ENCODE measurements at places on chromosomes 12 and 14. TPM values are rescaled to one million over a fixed set of nuclear protein-coding genes. Genes with fewer than 3 reads are reported as not detected.

- no peak for DNase-seq
Measured at GRCh38 chr14:85731186-85731585, 201.2 kb downstream of the FLRT2 start.

- no peak for DNase-seq
Measured at GRCh38 chr12:62335796-62336195, 75.6 kb downstream of the USP15 start.

The FGF6 gene
- polyA plus RNA-seq, result not detected

- DNase-seq, result no peak
Measured at GRCh38 chr12:95774311-95775045, 16.1 kb downstream of the NTN4 start.

The KLHL33 gene
- polyA plus RNA-seq, result 0.50 TPM

GRCh38 chr12:75781532-75782046 lies 250.0 kb downstream of the PHLDA1 start:
- DNase-seq, result no peak

GRCh38 chr14:54350203-54350602 lies 46.6 kb upstream of the CDKN3 start:
- DNase-seq, result no peak

GRCh38 chr14:58954901-58955861 lies 233.3 kb upstream of the DAAM1 start:
- no peak for DNase-seq

- DNase-seq, result no peak
Measured at GRCh38 chr12:59158066-59158465, 237.8 kb upstream of the LRIG3 start.

The RAB15 gene
- polyA plus RNA-seq, result 19.3 TPM

GRCh38 chr12:65279369-65280112 lies 1.1 kb downstream of the MSRB3 start:
- DNase-seq, result no peak

The DEGS2 gene
- 10.8 TPM for polyA plus RNA-seq

DNA sequence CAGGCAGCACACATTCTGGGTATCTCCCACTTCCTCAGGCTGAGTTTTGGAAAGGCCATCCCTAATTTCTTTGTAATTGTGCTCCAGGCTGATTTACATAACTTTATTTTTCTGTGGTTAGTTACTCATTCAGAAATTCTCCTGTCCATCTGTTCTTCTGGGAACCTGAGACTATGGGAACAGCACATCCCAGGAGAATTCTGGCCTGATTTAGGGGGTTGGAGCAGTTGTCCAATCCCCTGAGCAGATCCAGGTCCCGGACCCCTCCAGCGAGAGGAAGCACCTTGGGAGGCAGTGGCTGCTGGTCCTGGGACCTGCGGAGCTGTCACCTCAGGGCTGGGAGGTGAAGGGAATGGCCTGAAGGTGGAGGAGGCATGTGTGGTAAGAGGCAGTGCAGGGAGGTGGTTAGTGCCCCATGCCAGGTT lies 40.4 kb downstream of the TSPAN9 start:
- no peak for DNase-seq

DNA sequence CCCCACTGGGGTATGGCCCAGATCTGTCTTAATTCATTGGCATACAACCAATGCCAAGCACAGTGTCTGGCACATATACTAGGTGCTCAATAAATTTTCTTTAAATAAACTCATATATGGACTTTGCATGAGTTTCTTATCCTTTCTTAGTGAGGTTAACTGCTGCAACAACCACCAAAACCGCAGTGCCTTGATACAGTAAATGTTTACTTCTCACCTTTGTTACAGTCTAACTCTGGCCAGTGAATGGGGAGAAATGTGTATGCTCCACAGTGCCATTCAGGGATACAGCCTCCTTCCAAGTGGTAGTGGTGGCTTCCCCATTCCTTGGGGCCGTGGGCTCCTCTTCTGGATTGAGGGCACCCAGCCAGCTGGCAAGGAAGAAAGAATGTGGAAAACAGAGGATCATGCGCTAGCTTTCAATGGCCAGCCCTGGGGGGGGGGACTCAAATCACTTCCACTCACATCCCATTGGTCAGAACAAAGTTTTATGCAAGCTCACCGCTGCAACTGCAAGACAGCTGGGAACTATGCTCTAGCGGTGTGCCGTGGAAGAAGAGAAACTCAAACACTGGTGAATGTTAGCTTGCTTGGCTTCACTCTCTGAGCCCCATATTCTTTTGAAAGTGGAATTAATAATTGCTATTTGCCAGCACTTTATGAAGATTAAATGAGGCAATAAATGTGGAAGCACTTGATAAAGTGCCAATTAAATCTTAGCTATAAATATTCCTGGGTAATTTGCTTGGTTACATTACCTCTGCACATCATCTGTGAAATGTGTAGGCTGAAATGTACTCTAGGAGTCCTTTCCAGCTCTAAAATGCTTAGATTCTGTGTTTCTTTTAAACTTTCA lies 51.0 kb upstream of the SOCS2 start:
- DNase-seq, result no peak

The ACRBP gene
- polyA plus RNA-seq, result 4.7 TPM

The TMCC3 gene
- polyA plus RNA-seq, result 43.2 TPM

GRCh38 chr14:92323916-92324818 lies 1.2 kb downstream of the SLC24A4 start:
- no peak for DNase-seq

DNA sequence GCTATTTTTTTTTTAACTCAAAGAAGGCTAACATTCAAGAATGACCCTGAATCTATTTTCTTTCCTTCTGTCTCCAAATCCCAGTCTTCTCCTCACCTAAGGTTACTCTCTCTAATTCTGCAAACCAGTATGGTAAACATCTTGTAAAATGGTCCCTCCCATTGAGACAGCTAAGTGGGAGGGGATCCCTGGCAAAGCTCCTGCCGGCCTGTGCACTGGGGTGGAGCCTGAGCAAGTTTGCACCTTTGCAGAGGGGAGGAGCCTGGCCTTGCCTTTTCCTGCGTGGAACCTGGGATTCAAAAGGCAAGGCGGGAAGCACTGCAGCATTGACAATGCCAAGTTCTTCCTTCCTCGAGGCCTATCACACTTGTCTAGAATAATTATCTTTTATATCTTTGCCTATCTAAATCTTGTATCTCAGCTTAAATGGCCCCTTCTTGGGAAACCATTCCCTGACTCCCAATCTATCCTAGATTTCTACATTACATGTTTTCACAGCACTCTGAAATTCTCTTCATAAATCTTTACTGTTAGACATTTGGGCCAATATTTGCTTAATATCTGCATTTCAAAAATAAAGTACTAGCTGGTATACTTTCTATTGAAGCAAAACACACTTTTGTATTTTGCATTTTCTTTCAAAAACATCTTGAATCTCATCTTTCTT lies 83.0 kb downstream of the EPS8 start:
- no peak for DNase-seq

GRCh38 chr12:101436136-101436535 lies 28.6 kb upstream of the ARL1 start:
- peak; percentile 4 for DNase-seq

GRCh38 chr14:34223373-34224148 lies 238.5 kb downstream of the SPTSSA start:
- DNase-seq, result no peak

- no peak for DNase-seq
Measured at GRCh38 chr14:100449225-100449987, 126.3 kb downstream of the SLC25A47 start.

- no peak for DNase-seq
Measured at GRCh38 chr12:109259545-109259895, 49.6 kb downstream of the FOXN4 start.

GRCh38 chr12:94143438-94143837 lies 4.9 kb upstream of the PLXNC1 start:
- DNase-seq, result no peak

DNA sequence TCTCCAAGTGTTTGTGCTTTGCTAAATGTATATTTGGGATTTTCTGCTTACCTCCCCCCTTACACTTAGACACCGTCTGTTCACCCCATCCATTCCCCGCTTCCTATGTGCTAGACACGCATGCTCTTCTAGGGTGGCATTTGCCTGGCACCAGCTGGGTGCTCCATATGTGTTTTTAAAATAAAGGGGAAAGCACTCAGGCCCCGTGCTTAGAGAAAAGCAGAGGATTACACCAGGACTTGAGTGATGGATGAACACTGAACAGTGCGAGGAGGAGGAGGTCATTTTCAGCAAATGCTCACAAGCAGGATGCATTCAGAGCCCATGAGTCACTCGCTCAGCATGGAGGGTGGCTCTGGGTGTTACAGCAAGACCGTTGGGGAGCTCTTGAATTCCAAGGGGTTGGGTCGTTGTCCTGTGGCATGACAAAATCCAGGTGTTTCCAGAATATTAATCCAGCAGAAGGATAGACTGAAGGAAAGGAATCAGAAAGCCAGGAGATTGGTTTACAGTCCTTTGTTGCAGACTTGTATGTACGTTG lies 2.9 kb upstream of the BDKRB1 start:
- no peak for DNase-seq

The TAS2R7 gene
- polyA plus RNA-seq, result not detected

DNA sequence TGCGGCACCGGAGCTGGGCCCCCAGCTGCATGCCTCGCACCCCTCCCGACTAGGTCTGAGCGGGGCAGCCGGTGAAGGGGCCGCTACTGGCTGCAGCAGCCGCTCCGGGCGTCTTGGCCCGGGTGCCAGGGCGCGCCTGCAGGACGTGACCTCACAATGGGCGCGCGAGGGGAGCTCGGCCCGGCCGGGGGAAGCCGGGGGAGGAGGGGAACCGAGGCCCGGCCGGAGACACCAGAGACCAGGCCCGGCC lies 353 bp downstream of the BAG5 start:
- DNase-seq, result no peak

- no peak for DNase-seq
Measured at GRCh38 chr14:69090187-69090789, 62.6 kb downstream of the DCAF5 start.

- no peak for DNase-seq
Measured at GRCh38 chr14:90305176-90305601, 26.6 kb downstream of the NRDE2 start.

The TPPP2 gene
- polyA plus RNA-seq, result 3.8 TPM

DNA sequence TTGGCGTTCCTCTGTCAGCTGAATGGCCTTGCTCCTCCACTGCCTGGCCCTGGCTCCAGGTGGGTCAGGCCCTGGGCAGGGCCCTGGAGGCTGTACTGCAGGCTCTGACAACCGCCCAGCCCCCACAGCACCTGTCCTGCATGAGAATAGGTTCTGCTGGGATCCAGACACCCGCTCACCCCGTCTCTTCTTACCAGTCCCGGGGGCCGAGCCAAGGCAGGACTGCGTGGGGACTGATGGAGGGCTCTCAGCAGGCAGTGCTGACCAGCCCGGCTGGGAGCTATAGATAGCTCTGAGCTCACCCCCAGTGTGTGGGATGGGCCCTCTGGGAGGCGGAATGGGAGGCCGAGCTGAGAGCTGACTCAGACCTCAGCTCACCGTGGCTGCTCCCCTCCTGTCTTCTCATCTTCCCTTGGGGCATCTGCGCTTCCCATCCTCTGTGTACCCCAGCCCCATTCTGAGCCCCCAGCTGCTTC lies 39.6 kb downstream of the TEAD4 start:
- peak; percentile 25 for DNase-seq

- DNase-seq, result no peak
Measured at GRCh38 chr14:74240794-74241651, 1.8 kb downstream of the VSX2 start.

- no peak for DNase-seq
Measured at GRCh38 chr12:98123021-98123461, 392.3 kb upstream of the TMPO start.

GRCh38 chr12:75656648-75657047 lies 145.2 kb upstream of the KRR1 start:
- no peak for DNase-seq

DNA sequence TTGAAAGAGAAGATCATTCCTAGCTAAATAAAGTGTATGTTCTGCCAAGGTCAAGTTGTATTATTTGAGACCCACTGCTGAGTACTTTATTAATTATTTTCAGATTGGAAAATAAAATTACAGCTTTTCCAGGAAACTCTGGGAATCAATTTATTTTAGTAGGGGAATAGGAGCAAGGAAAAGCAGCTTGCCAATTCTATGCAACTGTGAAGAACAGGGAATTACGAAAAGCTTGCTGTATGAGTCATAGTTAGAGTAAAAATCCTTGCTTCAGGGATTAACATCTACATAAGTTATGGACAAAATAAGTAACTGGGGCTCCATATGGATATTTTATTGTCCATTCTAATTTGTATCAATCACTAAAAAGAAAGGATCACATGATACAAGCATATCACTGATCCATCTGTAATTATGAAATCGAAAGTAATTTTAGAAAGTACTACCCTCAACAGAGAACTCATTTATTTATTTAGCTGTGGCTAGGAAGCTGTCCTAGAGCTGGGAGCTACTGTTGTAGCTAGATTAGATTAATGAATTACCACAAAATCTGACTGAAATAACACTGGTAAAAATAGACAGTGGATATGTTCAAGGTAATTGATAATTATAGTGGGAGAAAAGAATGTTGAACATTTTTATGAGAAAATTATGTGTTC lies 303.5 kb upstream of the NPAS3 start:
- DNase-seq, result no peak

DNA sequence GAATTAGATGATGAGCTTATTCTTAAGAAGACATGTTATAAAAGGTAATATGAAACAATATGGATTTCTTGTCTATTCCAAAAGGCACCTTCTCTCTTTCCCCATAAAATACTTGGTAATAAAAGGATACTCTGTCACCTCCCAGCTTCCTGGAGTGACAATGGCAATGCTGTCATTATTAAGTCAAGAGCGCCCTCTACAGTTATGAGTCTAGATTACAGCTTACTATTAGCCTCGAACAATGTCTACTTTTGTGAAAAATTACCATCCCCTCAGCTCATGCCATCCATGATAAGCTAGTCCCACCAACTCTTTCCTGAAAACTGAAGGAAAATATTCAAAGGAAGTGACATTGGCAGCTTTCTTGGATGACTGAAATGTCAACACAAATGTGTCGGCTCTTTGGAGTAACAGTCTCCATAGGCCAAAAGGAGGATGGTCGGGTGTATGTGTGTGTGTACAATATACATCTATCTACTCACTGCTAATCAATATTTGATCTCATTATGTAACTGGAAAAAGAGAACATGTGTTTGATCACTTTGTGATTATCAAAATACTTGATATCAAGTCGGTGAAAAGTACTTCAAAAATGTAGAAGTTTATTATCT lies 48.7 kb upstream of the CDKN3 start:
- DNase-seq, result no peak

DNA sequence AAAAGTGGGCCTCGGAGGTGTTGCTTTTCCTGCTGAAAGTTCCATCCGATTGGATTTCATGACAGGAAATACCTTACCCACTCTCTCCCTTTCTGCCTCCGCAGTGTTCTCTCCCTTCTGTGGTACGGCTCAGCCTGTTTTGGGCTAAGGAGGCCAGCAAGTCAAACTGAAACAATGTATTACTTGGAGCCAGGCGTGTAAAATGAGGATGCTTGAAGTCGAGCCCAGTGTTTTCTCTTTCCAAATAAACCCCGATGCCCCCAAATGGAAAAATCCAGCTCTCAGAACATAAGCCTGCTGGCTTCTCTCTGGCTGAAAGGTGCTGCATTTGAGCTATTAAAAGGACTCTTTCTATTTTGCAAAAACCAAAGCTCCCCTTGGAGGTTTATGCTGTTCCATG lies 124.7 kb downstream of the ZNF664 start:
- no peak for DNase-seq

GRCh38 chr14:103112400-103113243 lies 10.6 kb upstream of the TNFAIP2 start:
- DNase-seq, result no peak

- no peak for DNase-seq
Measured at GRCh38 chr12:88062474-88062873, 33.3 kb upstream of the C12orf50 start.
